NCI-H1436 treated with DMSO at 0.1 percent for 48 hours (cell line): ENCODE measurements at places on chromosomes 5 and 9.

- DNase-seq: no peak
Measured at GRCh38 chr5:108649106-108649505, 98.6 kb upstream of the FER start.

- DNase-seq: no peak
Measured at GRCh38 chr9:1057910-1058309, 7.8 kb downstream of the DMRT2 start.

GRCh38 chr5:173630724-173631365, 14.4 kb upstream of the BOD1 start:
- no peak for DNase-seq

GRCh38 chr9:76400534-76401096, 6.4 kb upstream of the RFK start:
- no peak for DNase-seq

GRCh38 chr5:134649163-134649835, 714 bp downstream of the SEC24A start:
- DNase-seq: no peak

DNA sequence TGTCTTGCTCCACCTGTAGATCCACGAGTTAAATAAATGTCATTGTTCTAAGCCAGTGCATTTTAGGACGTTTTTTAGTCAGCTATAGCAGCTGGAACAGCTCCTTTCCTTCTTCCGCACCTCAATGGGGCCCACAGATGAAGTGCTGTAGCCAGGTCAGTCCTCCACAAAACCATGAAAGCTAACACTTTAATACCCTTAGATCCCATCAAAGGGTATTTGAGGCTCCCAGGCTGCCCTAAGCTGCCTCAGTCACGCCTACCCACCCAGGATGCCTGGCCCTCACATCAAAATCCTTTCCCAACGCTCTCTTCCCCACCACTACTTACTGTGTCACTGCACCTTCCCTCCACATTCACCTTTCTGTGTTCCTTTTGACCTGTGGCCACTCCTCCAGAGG, 44.1 kb upstream of the ACO1 start:
- no peak for DNase-seq

DNA sequence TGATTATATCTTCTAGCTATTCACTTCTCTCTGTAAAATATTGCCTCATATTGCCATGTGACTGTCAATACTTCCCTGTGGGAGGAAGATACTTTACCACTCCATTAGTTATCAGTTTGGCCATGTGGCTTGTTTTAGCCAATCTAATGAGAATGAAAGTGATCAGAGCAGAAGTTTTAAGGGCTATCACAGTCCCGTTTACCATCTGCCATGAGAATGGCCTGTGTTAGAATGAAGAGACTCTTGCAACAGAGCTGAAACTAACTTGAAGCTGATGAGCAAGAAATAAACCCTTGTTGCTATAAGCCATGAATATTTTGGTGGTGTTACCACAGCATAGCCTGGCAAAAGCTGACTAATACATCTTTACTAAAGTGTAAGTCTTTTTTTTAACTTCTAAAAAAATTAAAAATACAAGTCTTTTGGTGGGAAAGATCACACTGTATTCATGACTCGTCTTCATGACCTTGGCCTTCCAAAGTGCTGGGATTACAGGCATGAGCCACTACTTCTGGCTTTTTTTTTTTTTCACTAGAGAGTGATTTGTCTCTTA, 68.0 kb upstream of the CTNNA1 start:
- no peak for DNase-seq

- DNase-seq: no peak
Measured at GRCh38 chr9:132808645-132809044, 69.4 kb downstream of the AK8 start.

DNA sequence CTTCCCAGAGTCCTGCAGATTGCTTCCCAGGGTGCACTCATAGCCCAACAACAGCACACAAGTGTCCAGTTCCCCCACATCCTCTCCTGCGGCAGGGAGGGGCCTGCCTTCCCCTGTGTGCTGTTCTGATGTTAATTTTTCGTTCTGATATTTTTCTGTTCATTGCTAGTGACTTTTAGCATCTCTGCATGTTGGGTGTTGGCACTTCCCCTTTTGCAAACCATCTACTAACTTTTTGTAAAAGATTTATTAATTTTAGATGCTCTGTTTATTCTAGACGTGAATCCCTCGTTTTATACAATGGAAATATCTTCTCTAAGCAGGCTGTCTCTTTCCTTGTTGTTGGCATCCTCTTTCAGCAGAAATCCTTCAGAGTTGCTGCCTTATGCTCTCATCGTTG, 97.3 kb upstream of the DAP start:
- DNase-seq: no peak

DNA sequence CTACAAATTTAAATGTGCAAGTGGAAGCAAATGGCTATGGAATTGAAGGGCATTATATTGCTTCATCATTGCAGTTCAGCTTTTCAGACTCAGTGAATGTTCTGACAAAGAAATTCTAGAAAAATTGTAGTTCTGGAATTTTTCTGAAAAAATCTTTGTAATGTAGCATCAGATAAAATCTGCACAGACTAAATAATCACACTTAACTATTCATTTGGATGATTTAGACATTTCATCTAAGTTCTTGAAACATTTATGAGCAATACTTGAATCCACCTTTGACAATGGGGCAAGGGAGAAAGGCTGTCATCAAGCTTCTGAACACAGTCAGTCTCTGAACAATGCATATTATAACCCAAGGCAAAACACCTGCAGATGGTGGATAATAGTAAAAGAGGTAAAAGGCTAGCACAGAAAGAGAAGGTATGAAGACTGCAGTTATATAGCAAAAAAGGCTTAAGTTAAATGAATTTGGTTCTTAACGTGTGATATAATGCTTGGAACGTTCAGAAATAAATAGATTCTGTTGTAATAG, 1352.0 kb upstream of the NUDT12 start:
- peak; percentile 77 for DNase-seq

DNA sequence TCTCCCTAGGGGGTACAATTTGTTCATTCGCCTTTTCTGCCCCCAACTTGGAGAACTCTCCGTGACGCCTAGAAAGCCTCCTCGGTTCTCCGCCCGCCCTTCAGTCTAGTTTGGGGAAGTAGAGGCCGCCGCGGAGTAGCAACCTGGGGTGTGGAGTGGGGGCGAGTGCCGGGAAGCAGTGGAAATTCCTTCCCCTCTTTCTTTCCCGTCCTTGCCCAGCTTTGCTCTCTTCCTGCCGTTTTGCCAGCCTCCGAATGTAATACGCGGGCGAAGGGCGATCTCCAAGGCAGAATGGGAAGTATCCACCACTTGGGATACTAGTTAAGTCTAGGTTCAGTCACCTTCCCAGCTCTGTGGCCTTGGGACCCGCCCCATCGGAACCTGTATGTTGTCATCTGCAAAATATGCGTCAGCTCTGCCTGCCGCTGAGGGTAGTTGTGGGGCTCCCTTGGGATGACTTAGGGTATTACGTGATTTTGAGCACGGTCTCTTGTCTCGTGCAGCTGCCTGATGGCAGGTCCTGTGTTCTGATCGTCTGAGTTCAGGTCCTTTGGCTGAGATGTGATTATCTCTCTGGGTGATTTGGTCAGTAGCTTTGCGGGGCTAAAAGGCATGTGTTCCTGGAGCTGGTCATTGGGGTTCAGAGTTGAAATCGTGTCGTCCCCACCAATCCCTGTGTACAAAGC, 724 bp downstream of the PAM start:
- DNase-seq: peak; percentile 61
